ENCODE measurements at places on chromosomes 4 and X.

DNA sequence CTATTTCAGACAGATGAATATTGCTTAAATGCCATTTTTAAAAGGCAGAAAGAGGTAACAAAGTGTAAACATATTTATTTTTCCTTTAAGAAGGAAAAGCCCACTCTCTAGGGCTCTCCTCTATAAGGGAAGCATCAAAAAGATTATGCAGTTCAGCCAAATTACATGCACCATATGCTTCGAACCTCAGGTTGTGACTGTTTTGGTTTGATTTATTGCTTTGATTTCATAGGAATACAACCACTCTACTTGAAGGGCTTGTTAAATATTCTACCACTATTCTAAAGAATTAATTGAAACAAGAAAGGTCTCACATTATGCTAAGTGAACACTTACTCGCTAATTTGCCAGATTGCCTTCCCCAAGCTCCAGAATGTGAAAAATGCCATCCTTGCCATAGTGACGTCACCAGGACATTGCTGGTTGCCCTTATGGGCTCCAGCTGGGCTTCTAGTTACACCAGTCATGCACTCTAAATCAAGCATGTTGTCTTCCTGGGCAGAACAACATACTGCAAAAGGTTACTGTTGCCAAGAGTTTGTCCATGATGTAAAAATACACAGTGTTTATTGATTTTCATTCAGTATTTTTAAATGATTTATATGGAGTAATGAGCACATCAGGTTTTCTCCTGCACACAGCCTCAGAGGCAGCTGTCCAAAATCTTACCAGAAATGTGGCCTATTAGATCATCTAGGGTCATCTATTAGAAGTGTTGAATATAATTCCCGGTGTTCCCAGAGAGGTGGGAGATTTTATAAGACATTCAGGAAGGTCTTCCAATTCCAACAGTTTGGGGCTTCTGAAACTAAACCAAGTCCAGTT is 164.4 kb upstream of the RAPGEF2 start:
- DNase-seq, result no peak

- DNase-seq, result no peak
Observed at GRCh38 chrX:137945470-137945869, 379.5 kb downstream of the ZIC3 start.

DNA sequence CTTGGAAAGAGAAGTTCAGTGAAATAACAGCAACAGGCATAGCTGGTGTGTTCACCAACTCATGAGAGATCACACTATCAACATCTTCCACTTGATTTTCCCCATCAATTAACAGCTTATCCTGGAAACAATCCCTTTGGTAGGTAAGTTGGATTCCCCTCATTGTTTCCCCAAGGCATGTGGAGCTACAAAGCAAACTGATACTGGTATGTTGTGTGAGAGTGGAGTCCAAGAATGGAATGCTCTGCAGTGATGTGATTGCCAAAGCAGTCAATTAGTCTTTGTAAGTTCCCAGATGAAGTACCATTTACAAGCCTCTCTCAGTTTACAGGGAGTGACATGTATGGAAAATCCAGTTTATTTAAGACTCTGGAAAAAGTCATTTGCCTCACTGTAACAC is 13.7 kb upstream of the XAGE2 start:
- no peak for DNase-seq

DNA sequence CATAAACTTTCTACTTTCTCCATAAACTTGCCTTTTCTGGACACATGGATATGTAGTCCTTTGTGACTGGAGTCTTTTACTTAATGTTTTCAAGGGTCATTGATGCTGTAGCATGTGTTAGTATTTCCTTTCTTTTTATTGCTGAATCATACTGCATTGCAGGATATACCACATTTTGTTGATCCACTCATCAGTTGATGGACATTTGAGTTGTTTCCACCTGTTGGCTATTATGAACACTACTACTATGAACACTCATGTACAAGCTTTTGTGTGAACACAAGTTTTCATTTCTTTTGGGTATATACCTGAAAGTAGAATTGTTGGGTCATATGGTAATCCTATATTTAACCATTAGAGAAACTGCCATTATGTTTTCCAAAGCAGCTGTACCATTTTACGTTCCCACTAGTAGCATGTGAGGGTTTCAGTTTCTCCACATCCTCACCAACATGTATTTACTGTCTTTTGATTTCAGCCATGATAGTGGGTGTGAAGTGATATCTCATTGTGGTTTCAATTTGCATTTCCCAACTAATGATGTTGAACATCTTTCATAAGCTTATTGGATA is 26.3 kb upstream of the GPM6B start:
- no peak for DNase-seq

GRCh38 chr4:1216076-1216614 is 32.8 kb downstream of the CTBP1 start:
- no peak for DNase-seq

- DNase-seq, result no peak
Observed at GRCh38 chrX:129249563-129249962, 273.7 kb downstream of the SMARCA1 start.

- no peak for DNase-seq
Observed at GRCh38 chr4:15961781-15962510, 1.0 kb downstream of the FGFBP2 start.

DNA sequence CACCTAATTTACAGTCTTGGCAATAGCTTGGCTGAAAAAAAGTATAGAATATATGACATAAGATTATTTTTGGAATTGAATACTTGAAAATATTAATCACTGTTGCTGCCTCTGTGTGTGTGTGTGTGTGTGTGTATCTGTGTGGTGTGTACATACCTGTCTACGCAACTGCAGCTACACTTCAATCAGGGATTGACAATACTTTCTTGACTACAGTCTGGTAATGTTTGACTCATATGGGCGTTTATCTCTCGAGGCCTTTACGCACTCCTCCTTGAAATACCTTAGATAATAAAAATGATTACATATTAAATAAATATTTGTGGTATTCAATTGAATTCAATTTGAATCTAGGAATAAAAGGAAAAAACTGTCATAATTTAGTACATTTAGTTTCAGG is 565.2 kb downstream of the PCDH18 start:
- no peak for DNase-seq

DNA sequence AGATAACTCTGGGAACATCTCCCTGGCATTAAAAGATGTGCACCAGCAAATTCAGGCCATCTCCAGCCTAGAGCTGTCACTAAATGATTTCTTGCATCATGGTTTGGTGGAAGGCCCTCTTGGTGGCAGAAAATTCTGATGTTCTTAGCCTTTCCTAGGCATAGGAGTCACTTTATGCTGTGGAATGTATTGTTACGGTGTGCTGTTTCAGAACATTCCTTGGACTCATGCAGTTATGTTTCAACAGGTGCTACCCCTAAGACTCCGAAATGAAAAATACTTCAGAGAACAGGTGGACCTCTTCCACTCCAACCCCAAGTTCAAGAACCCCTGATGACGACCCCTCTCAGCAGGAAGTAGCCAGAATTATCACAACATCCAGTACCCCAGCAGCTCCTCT is 20.3 kb upstream of the PAPSS1 start:
- no peak for DNase-seq

DNA sequence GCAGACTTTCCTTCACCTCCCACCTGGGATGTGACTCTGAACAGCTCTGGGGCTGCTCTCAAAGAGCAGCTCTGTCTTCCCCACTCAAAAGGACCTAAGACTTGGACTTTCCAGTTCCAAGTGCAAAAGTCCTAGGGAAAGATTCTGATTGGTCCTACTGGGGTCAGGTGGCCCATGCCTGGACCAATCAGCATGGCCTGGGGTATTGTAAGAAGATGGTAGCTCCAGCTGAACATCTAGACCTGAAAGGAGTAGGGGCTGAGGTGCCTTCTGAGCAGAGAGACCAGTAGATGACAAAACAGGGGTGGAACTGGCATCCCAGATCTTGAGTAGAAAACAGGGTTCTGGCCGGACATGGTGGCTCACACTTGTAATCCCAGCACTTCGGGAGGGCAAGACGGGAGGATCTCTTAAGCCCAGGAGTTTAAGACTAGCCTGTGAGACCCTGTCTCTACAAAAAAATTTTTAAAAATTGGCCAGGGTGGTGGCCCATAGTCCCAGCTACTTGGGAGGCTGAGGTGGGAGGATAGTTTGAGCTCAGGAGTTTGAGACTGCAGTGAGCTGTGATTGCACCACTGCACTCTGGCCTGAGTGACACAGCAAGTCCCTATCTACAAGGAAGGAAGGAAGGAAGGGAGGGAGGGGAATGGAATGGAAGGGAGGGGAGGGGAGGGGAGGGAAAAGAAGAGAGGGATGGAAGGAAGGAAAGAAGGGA is 27.4 kb upstream of the MRFAP1 start:
- DNase-seq, result no peak

DNA sequence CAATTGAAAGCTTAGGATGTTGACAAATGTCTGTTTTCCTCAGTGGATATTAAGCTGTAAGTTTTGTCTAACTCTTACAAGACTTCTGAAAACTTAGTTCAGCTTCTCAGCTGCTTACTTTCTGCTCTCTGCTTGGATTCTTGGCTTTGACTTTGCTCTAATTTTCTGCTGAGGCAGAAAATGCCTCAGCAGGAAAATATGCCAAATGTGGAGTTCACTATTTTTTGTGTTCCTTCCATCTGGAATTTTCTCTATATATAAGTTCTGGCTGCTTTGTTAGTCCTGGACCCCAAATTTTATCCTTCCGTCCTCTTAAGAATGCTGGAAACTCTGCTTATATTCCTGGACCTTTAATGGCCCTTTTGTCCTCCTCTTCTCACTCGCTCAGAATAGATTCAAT is 352.6 kb upstream of the NWD2 start:
- DNase-seq, result no peak

DNA sequence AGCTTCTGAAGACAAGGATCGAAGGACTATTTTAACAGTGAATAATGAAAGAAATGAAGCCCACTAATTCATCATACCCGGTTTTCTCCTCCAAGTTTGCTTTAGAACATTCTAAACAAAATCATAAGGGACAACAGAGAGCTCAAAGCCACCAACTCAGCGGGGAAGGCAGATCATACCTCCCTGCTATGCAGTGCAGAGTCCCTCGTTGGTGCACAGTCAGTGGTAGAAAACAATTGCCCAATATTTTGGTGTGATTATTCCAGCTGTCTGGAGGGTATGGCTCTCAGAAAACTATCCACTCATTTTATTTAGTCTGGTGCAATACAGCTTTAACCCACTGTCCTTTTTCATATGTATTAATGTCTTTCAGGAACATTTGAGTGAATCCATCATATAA is 59.3 kb upstream of the HPSE start:
- no peak for DNase-seq

DNA sequence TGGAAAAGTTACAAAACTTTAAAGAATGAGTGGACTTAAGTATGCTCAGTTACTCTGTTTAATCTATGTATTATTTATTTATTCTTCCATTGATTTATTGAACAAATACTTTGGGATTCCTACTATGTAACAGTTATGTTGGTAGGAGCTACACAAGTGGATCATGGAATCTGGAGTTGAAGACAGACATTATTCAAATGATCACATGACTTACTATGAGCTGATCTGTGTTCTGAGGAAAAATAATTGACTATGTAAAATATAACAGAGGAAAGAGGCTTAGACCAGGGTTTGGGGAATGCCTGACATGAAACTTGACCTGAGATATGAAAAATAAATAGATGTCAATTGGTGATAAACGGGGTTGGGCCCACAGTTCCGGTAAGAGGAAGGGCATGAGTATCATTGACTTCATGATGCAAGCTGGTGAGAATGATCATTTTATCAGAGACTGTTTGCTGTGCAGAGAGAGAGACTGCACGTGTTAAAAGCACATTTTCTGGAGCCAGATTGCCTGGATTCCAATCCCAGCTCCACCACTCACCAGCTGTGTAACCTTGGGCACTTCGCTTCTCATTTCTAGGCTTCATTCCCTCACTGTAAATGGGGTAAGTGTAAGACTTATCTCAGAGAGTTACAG is 179.0 kb downstream of the SPCS3 start:
- DNase-seq, result no peak

DNA sequence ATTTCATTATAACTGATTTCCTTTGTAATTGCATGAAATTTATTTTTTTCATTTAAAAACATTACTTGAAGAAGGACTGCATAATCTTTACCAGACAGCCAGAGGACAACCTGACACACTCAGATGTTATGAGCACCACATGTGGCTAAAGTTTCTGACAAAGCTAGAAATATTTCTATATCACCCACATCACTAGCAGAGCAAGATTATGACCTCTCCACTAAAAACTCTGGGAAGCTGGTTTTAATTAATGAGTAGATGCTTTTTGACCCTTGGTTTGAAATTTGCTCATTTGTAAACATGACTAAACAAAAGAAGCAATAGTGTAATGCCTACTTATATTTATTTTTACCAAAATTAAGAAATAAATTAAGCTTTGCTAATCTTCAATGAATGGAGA is 661.5 kb upstream of the EPHA5 start:
- DNase-seq, result no peak

DNA sequence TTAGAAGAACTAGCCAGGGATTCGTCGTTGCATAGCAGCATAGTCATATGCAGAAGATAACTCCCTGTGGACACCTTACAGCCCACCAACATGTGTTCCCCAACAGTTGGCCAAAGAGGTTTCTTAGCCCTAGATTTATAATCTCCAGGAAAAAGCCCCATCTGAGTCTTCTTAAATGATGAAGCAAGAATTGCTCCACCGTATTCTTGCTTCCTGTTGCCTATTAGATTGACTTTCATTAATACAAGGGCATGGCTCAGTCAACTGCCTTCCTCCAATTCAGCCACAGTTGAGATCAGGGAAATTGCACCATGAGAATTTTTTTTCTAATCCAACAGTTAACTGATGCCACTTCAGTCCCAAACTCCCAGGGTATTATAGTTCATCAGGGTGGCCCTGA is 5.2 kb upstream of the AFF2 start:
- DNase-seq, result no peak

GRCh38 chr4:181293014-181293413 is 950.2 kb upstream of the TENM3 start:
- no peak for DNase-seq

- no peak for DNase-seq
Observed at GRCh38 chr4:57051524-57051923, 58.7 kb downstream of the IGFBP7 start.

GRCh38 chr4:88320224-88320779 is 35.9 kb upstream of the PPM1K start:
- DNase-seq, result peak; percentile 1

DNA sequence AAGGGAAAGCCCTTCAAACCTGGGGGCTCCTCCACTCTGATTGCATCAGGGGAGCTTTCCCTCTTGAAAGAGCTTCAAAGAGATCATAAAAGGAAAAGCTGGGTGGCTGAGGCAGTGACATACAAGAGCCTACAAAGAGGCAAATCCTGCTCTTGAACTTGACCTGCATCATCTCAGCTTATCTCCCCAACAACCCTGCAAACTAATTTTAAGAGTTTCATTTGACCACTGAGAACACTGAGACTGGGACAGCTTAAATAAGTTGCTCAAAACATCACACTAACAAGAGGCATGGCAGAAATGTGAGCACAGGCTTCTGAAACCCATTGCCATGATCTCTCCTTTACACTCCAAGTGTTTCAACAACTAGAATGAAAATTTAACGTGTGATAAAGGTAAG is 101.6 kb upstream of the PPARGC1A start:
- DNase-seq, result no peak

DNA sequence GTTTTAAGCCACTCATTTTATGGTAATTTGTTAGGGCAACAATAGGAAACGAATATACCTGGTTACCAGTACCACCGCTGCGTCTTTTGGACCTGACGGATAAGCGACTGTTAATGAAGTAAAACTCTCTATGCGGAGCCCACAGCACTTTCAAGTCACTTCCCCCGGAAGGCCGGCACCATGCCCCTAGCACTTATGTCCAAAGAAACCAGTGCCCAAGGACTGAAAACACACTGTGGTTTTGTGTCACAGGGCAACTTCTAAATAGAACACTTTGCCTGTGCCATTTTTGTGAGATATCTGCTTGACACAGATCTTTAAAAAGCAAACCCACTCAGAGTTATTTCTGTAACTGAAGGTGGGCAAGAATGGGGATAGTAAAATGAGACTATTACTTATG is 22.7 kb downstream of the SH3KBP1 start:
- DNase-seq, result no peak

Measured in activated CD4-positive, alpha-beta T cell treated with anti-CD3 and anti-CD28 coated beads, Interleukin-2, amount 50 U/mL, for 24 hours (primary cell).